NCI-H774 (cell line): ENCODE measurements at places on chromosomes 16 and 17.
A peak's percentile ranks its signal among the peaks of the same experiment; 100 is the strongest.

DNA sequence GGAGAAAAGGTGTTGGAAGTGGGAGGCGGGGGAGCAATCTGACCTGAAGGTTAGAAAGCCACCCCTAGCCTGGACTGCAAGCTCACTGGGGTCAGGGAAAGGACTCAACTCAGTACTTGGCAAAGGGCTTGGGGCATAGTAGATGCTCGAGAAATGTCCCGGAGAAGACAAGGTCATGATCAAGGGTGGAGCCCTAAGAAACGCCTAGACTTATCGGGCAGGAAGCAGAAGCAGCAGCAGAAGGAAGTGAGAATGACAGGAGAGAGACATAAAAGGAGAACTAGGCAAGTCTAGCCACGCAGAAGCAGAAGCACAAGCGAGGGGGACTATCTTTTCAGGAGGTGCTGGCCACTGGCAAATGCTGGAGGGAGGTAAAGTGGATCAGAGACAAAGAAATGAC, 10.2 kb downstream of the COTL1 start:
- no peak for DNase-seq

GRCh38 chr17:42682722-42683403, 532 bp downstream of the CNTNAP1 start:
- no peak for DNase-seq

DNA sequence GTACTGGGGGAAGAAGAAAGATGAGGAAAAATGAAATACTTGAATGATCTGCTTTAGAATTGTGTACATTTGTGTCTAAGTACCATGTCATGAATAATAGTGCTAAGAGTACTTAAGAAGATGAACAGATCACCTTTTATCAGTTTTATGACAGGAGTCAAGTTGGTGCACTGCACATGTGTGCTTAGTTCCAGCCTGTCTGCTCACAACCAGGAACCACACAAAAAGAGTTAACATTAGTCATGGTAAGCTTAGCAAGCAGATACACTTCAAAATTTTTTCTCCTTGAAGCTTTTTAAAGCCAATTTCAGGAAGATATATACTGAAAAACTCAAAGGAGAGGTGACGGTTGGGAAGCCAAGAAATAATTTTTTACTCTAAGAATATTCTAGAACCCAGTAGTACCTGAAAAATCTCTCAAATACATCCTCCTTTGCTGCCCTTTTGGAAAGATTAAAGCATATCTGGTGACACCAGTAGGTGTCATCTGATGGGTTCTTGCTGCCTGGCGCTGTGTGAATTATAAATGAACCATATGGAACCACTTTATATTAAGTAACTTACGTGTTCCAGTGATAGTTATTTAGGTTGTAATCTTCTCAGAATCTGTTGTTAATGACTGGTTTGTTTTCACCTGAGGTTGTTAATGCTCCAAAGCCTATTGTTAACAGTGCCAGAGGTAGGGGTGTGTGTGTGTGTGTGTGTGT, 93.4 kb downstream of the MSI2 start:
- no peak for DNase-seq

DNA sequence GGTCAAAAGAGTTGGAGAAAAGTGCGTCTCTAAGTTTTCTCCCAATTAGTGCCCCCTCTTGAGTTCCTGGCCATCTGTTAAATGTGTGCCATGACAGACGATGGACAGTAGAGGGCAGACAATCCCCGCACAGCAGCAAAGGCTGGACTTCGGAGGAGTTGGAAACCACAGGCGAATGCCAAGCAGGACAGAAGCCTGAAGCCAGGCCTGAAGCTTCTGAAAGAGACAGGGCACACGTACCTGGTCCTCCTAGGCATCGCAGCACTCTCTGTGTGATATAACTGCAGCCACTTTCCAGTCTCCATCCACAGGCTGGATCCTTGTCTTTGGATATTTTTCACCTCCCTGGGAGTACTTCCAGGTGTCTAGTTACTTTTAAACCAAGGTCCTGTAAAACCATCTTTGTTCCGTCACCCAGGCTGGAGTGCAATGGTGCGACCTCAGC, 14.5 kb downstream of the C17orf100 start:
- peak; percentile 13 for DNase-seq

- no peak for DNase-seq
Observed at GRCh38 chr16:86121374-86122010, 222.5 kb downstream of the IRF8 start.

GRCh38 chr16:1175566-1176279, 22.8 kb downstream of the CACNA1H start:
- no peak for DNase-seq

- peak; percentile 94 for DNase-seq
Observed at GRCh38 chr17:82678265-82678891, 20.1 kb downstream of the RAB40B start.

DNA sequence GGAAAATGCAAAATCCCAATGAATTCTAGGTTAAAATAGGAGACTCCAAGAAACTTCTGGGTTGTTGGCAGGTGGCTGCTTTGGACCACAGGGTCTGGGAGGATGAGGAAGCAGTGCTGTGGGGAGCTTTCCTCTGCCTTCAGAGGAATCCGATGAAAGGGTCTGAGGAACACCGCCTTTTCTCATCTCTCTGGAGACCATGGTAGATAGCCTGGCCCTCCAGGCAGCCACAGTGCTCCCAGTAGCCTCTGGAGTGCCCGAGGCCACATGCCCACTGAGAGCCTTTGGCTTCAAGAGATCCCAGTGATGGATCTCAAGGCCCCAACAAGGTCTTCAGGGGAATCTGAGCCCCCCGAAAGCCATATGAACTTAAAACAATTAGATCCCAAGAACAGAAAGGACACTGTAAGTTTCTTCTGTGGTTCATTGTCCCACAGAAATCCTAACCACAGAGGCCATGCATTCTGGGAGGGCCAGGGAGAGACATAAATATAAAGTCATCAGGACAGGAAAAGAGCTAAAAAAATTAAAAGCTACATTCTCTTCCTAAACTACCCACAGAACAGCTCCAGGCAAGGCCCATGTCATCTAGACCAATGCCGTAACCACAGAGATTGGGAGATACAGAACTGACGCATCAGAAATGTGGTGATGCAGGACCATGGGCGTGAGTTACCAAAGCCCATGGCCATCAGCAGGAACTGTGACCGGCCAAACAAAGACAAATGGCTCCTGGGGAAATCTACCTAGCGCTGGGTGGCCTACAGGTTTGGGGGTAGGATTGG, 24.3 kb downstream of the TK2 start:
- DNase-seq: no peak

DNA sequence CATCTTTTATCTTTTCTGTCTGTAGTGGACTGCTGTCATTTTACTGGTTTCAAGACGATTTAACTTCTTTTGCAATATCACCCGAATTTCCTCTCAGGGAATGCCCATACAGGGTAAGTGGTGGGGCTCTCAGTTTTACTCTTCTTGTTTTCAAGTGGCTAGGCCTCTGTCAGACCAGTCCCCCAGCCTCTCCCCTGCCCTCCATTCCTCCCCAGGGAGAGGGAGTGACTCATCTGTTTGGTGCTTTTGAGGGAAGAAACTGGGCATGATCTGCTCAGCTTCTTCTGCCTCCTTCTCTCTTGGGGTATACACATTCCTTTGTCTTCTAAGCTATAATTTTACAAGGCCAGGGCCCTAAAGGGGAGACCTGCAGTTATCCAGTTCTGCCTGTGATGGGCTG, 332.0 kb downstream of the CBLN1 start:
- DNase-seq: no peak

- DNase-seq: no peak
Observed at GRCh38 chr17:40333781-40334448, 24.9 kb downstream of the RARA start.

DNA sequence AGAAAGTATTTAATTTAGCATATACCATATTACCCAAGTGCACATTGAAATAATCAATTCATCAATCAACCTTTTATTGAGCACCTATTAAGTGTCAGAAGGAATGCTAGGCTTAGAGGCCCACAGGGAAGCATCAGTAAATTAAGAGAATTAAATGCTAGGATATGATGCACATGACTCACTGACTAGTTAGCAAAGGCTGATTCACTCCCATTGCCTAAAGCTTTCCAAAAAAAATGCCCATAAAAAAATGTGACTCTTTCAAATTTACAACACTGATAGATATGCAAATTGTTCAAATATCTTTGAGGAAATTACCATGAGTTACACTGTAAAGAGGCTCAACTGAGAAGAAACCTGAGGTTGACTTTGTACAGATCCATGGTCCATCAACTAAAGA, 883.3 kb downstream of the CDH11 start:
- no peak for DNase-seq

GRCh38 chr16:71337631-71338030, 20.9 kb upstream of the CALB2 start:
- DNase-seq: no peak

DNA sequence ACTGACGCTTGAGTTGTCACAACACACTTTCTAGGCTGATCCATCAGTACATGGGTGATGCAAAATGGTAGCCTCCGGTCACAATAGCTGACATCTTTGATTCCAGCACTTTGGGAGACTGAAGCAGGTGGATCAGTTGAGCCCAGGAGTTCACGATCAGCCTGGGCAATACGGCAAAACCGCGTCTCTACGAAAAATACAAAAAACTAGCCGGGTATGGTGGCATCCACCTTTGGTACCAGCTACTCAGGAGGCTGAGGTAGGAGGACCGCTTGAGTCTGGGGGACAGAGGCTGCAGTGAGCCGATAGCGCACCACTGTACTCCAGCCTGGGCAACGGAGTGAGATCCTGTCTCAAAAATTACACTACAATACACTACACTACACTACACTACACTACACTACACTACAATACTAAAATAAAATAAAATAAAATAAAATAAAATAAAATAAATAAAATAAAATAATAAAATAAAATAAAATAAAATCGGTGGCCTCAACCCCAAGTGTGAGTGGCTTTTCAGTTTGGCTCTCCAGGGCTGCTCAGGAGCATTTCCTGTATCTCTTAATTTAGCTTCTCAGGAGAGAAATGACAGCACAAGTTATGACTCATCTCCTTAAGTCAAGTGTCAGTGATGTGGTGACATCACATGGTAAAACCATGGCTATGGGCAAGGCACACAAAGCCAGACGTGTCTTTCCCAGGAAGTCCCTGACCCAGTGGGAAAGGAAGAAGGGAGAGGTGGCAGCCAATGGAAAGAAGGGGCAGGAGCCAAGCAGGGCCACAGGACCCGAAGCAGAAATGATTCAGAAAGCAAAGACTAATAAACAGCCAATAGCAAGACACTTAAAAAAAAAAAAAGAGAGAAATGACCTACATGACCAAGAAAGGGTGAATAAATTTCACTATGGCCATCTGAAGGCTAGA, 75.3 kb upstream of the TBC1D3K start:
- no peak for DNase-seq

DNA sequence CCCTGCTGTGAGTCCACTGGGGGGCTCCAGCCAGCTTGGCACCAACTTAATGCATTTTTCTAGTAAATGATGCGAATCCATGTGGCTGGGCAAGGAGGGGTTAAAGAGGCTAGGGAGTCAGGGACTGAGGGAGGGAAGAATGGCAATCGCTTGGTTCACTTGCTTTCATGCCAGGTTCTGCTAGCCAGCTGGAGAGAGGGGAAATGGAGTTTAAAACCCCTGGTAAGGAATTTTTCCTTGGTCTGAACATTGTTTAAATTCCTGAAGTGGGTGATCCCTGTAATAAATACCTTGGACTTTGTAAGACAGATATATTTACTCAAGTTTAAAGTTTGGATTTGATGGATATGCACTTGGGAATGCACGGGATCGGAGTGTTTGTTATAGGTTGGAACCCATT, 22.8 kb downstream of the ANKFN1 start:
- no peak for DNase-seq

DNA sequence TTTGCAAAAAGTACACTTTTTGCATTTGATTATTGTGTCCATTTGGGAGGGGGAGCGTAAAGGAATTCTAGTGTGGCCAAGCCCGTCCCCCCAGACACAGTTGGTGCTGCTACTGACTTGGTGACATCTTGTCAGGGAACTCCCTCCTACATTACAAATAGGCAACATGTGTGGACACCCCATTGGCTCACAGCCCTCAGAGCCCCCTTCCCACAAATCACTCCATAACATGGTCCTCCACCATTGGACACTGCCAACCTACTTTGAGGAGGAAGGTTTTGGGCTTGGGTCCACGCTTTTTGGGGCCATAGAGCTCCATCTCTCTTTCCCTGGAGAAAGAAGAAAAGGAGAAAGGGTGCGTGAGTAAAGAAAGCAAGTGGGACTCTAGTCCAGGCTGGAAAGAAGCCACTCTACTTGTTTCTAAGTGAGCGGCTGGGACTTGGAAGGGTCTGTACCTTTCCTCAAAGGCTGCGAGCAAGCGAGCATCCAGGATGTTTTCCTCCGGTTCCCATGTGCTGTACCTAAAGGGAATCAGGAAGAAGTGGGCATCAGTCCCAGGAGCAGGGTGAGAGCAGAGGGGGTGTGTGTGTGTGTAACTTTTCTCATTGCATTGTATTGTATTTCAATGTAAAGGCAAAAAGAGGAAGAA, 958 bp downstream of the CBX8 start:
- DNase-seq: no peak

DNA sequence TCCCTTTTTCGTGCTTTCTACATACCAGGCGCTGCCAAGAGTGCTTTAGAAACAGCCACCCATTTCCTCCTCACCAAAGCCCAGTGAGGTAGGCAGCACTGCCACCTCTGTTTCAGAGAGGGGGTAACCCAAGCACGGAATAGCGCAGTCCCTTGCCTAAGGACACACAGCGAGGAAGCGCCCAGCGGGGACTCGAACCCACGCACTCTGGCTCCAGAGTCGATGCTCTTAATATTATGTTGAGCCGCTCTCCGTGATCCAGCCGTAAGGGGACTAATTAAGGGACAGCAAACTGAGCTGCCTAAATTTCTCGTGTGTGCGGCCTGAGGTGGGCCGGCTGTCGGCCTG, 497 bp downstream of the CES1 start:
- no peak for DNase-seq

- DNase-seq: no peak
Observed at GRCh38 chr16:49474741-49475140, 101.1 kb downstream of the C16orf78 start.

- DNase-seq: no peak
Observed at GRCh38 chr16:69363281-69363717, 11.7 kb upstream of the TMED6 start.

- no peak for DNase-seq
Observed at GRCh38 chr17:28313841-28314240, 5.2 kb upstream of the TMEM97 start.

DNA sequence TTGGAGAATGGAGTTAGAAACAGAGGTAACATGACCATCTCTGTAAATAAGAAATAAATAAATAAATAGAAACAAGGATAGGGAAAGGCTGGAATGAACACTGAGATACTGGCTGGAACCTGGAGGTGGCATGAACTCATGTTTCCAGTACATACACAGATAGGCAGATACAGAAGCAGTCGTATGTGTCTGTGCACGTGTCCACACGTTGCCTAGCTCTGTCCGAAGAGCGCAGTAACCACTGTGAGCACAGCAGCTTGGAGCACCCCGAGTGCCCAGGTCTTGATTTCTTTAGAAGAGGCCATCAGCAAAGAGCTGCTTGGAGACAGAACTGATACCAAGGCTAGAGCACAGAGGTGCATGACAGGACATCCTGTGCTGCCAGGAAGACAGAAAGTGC, 37.1 kb upstream of the SLC38A8 start:
- no peak for DNase-seq
